Kidney (tissue), 22 donors: ENCODE measurements at places on chromosomes 6 and 20.

- no peak for DNase-seq
Observed at GRCh38 chr6:89116702-89117101, 1.2 kb downstream of the SRSF12 start.

DNA sequence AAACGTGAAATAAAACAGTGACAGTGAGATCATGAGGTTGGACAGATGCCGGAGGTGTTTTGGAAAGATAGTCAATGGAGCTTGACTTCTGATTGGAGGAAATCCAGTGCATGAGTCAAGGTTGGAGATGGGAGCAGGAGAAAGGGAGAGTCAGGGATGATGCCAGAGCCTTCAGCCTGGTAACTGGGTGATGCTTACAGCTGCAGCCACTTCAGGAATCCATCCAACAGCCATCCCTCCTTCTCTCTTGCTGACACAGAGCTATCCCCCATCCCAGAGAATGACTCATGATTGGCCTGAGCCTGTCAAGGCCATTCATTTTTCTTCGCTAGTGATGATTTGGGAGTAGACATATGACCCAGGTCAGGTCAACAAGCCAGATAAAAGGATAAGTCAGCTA is 112.8 kb downstream of the SAMD5 start:
- no peak for DNase-seq

DNA sequence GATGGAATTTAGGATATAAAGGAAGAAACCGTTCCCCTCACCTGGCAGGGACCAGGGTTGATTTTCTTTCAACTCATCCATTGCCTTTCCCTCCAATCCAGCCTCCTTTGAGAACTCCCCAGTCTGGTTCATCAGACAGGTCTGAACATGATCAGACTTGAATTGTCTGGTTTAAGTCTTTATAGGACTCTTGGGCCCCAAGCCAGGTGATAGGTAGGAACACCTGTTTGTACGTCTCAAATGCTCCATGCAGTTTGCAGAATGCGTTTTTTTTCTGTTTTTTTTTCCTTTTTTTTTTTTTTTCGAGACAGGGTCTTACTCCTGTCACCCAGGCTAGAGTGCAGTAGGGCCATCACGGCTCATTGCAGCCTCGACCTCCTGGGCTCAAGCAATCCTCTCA is 4.1 kb upstream of the CEP250 start:
- no peak for DNase-seq

GRCh38 chr6:44285552-44286284 is 15.5 kb downstream of the TMEM151B start:
- no peak for DNase-seq

DNA sequence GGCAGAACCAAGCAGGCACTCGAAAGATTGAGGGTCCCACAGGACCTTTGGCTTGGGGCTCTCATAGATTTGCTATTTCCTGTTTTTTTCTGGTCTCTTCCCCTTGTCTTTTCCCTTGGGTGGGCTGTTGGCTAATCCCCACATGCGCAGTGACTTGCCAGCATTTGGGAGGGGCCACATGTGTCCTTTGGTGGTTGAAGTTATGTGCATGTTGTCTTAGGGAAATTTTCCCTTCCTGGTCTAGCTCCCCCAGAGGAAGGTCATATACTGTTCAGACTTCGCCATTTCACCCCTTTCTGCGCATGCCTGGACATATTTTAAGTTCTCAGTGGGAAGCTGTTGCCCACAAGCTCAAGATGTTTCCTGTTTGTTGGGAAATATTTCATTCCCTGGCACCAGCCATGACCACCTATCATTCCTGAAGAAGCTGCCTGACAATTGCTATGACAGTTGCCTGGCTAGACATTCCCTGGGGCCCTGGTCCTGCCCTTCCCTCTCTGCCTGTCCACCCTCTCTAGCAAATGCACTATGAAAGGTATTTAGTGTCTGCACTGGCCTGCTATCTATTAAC is 156.2 kb upstream of the THBS2 start:
- DNase-seq: no peak

GRCh38 chr6:22083119-22083518 is 213.7 kb downstream of the PRL start:
- no peak for DNase-seq

DNA sequence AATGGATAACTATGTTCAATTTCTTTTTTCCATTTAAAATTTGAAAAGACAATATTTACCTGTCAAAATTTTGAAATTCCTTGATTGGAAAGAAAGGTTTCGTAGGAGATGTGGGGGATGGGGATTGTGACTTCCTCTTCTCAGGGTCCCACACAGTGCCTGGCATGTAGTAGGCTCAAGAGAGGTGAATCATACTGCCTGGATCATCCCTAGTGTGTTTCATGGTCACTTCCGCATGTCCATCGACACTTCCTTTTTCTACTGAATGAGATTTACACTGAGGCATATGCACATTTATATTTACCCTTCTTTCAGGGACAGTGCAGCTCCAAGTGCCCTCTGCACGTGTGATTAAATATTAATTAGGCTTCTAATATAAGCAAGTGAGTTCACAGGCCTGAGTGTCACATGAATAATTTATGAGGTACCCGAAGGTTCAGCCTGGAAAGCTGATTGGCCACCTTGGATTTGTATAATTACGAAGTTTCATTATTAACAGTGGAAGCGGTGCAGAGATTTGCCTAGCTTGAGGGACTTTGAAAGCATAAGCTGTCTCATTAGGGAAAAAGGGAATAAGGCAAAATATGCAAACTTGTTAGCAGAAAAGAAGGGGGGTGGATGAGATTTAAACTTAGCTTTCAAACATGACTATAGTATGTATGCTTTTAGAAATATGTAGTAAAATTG is 177.5 kb upstream of the MMS22L start:
- no peak for DNase-seq
